ENCODE measurements at places on chromosomes 11 and 22.

GRCh38 chr11:70885281-70886231 is 366.8 kb downstream of the SHANK2 start:
- no peak for DNase-seq

DNA sequence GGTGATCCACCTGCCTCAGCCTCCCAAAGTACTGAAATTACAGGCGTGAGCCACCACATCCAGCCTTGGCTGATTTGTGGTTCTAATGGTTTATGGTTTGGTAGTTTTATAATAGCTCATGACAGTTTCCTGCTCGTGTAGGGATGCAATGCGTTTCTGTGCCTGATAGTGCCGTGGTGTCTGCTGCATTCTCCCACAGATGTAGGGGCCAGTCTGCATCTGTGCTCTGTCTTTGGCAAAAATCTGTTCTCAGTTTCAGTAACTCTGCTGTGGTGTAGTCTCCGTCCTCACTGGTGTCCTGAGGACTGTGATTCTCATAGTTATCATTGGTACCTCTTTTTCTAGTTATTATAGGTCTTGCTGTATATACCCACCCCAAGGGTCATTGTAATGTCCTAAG is 16.3 kb downstream of the ST14 start:
- no peak for DNase-seq

GRCh38 chr11:130118636-130119387 is 40.8 kb upstream of the ST14 start:
- DNase-seq = no peak

GRCh38 chr11:1036303-1036923 is at the start of gene MUC6:
TSS of gene MUC6 (minus strand) at chr11:1036718. CDS start at chr11:1036655, 63 bp downstream.
- DNase-seq = no peak

DNA sequence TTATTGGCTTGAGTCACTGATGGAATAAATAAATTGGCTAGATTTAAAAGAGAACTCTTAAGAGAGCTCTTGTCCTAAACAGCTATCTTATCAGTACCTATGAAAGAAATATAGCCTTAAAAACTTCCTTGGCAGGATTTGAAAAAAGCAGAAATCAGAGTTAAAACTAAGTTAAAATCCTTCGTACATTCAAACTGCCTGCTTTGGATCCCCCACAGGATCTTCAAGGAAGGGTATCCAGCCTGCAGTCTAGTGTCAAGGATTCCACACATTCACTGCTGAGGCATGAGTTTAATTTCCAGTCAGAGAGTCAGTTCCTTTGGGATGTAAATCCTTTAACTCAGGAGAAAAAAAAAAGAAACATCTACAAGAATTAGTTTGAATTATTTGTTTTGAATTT is 242.9 kb upstream of the UBASH3B start:
- DNase-seq = no peak

DNA sequence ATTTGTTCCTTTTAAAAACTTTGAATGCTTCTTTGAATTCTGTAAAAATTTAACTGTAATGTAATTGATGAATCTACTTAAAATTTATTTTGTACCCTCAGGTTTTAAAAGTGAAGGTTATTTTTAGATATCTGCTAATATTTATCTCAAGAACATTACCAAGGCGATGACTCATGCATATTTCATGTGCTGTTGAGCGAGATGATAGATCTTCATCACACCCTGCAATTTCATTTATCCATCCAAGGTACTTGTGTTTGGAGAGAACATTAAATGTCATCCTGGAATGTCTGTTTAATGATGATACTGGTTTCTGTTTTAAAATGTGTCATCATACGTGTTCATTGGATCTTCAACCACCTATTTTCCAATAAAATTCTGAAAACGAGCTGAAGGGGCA is 6.7 kb upstream of the OOSP4A start:
- no peak for DNase-seq

GRCh38 chr11:65777821-65778361 is 2.9 kb downstream of the AP5B1 start:
- no peak for DNase-seq

DNA sequence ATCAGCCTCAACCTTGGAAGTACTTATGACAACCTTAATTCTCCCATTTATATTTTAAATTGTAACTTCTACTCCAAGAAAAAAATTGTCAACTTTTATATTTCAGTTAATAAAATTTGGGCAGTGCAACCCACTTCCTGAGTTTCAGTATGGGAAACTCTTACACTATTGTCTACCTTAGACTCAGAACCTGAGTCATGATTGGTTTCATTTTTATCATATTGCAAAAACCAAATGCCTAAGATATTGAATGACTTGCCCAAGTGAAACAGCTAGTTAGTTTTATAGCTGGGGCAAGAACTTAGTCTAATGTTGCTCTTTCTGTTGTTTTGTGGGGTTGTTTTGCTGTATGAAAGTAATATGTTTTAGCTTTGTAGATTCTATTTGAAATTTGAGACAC is 334.0 kb upstream of the ARHGAP42 start:
- no peak for DNase-seq

DNA sequence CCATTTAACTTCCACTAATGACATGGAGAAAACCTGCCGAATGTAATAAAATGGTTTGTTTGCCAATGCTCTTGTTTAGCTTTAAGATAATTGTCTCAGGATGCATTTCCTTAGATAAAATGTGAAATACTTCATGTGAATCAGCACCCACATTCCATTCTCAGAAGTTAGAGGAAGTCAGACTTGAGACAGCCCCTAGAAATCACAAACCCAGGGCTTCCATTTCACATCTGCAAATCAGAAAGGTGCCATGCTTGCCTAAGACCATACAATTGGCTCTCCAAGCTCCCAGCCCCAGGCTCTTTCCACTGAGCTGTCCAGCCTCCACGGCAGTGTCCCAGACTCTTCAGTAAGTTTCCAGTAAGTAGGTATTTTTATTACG is 35.6 kb upstream of the ADORA2A start:
- no peak for DNase-seq

DNA sequence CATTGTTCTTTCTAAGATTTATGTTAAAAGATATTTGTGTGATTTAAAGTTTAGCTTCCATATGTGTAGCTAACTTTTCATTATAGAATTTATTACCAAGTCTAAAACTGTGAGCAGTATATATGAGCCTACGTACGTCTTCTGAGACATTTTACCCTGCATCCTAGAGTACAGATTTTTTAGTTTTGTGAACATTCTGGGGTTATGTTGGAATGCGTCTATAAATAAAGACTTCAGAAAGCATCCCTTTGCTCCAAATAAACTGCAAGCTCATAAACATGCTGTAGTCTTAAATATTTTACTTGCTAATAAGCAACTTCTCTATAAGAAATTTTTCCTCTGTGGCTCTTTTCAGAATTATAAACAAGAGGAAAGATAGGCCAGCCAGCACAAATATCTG is 236.5 kb downstream of the DDX10 start:
- no peak for DNase-seq

DNA sequence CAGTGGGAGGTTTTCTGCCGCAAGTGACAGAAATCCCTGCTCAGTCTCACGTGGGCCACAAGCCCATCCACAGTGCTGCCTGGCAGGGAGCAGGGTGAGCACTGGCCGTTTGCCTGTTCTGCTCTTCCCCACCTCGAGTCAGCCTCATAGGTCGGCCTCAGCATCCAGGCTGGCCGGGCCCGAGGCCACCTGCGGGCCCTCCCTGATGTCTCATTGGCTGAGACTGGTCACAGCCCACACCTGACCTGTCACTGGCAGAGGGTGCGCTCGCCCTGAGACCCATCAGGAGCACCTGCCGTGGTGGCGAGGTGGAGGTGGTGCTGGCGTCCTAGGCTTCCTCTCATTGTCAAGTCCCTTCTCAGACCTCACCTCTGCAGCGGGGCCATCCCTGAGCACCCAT is 72.1 kb downstream of the ELFN2 start:
- no peak for DNase-seq

Measured in stimulated activated CD4-positive, alpha-beta T cell treated with anti-CD3 and anti-CD28 coated beads, Interleukin-4, amount 100 ng/mL, for 48 hours (primary cell).